NCI-H460 (cell line): ENCODE measurements at places on chromosomes 4 and X.

DNA sequence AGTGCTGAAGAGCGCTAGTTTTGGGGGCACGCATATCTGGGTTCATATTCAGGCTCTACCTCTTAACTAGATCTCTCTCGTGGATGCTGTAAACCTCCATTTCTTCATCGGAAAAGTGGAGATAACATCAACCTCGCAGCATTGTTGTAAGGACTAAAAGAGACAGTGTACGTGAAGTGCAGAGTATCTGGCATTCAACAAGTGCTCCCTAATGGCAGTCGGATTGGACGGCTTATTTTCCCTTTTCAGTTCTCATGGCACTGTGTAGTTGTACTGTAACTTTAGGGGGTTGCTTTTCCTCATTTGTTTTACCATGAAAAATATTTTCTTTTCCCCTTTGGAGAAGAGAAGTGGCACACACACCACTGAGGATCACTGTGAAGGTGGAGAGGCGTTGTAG is 51.4 kb upstream of the ESX1 start:
- no peak for DNase-seq

DNA sequence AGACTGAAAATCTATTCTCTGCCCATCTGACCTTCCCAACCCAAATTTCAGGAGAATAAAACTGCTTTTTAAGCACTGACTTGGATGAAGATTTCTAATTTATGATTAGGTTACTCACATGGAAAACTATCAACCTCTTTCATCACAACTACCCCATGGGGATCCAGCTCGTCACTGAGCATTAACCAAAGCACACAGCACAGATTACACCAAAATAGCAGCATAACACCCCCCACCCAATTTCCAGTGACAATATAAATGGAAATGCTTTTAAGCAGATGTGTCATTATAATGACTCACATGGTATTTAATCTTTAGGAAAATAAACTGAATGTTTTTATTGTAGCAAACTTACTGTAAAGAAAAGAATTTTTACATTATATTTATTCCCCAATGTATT is 9.7 kb downstream of the SERTM2 start:
- DNase-seq = no peak

DNA sequence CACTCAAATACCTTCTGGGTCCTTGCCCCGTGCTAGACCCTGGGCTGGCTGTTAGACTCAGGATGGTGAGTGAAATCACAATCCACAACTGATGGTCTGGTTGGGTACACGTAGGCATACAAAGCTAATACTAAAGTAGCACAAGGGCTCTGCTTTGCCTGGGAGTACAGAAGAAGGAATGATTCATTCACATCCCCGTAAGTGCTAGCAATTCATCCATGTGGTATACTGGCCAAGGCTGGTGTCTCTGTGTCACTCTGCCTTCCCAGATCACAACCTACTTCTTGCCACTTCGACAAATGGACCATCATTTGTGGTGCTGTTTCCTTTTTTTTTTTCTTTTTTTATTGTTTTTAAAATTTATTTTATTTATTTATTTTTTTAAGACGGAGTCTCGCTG is 19.7 kb upstream of the RBM47 start:
- no peak for DNase-seq

DNA sequence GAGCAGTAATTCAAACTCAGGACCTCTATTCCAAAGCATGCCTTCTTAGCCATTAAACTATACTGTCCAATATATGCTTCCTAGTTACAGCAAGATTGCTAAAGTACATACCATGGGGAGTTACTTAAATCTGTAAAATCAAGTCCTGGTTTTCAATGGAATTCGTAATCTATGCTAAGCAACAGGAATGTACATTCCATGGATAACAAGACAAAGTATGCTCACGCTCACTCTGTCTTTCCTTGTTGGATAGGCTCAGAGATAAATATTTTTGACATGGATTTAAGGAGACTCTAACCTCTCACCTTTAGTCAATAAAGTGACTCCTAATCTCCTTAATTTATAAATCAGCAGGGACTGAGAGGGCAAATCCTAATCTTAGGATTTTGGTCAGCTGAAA is 47.3 kb upstream of the STK26 start:
- no peak for DNase-seq

GRCh38 chr4:76823495-76823894 is 74.4 kb downstream of the SOWAHB start:
- no peak for DNase-seq

- no peak for DNase-seq
These were observed 5.5 kb downstream of the PORCN start for GRCh38 chrX:48514126-48514806.

DNA sequence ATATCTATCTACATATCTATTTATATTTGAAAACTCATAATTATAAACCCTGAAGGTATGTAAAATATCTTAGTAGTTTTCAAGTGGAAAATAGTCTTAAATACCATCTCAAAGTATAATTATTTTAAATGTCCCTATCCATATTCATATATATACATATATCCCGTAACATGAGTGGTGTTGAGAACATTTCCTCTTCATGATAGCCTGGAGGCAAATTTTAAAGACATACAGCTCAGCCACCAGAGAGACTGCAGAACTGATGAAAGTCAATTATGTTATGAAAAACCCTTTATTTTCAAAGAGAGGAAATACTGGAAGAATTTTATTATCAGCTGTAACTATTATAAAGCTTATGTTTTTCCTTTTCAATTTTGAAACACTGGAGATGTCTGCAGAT is 1806.7 kb upstream of the PCDH7 start:
- no peak for DNase-seq

GRCh38 chrX:74467656-74468055 is 46.4 kb downstream of the SLC16A2 start:
- no peak for DNase-seq

DNA sequence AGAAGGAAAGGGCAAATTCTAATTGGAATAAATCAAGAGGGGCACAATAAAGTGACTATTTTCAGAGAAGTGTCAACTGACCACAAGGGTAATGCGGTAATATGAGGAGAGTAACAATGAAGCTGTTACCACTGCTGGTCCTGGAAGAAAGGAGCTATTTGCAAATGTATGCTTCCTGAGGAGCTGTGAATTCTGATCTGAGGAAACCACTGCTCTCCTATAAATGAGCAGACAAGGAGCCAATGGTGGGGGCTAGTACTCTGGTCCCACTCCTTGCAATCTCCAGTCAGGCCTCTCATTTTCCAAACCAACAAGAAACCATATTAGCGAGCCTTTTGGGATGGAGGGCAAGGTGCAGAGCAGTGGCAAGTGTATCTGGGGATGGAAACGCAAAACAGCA is 770.2 kb downstream of the FSTL5 start:
- no peak for DNase-seq

- peak; percentile 35 for DNase-seq
These were observed 22.9 kb upstream of the PUDP start for GRCh38 chrX:7170898-7171297.

- DNase-seq = no peak
These were observed 2289.6 kb downstream of the ARAP2 start for GRCh38 chr4:33954759-33955158.

DNA sequence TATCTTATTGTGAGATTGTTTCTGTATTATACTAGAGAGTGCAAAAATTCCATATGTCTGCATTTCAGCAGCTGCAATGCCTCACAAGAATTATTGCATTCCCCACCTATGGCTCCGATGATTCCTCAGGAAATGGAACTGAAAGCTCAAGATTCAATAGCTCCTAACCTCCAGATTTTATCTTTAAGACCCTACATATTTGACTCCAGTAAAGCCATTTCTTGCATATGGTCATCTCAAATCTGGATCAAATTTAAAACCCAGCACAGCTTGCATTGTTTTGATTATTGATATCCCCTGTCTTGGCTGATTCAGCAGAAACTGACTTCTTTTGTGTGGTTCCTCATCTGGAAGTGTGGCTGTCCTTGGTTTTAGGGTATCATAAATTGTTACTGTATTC is 142.6 kb downstream of the CORIN start:
- no peak for DNase-seq

GRCh38 chrX:137290011-137290410 is 256.2 kb upstream of the GPR101 start:
- no peak for DNase-seq

GRCh38 chrX:11591723-11592346 is 73.9 kb downstream of the ARHGAP6 start:
- DNase-seq = no peak

- no peak for DNase-seq
These were observed 555 bp upstream of the PGM2 start for GRCh38 chr4:37825968-37826294.

- DNase-seq = no peak
These were observed 46.7 kb downstream of the TMEM156 start for GRCh38 chr4:38985410-38986100.
